ENCODE measurements at places on chromosomes 16 and 17.

GRCh38 chr16:86243571-86244154 is 266.7 kb upstream of the FOXF1 start:
- peak; percentile 26 for DNase-seq

DNA sequence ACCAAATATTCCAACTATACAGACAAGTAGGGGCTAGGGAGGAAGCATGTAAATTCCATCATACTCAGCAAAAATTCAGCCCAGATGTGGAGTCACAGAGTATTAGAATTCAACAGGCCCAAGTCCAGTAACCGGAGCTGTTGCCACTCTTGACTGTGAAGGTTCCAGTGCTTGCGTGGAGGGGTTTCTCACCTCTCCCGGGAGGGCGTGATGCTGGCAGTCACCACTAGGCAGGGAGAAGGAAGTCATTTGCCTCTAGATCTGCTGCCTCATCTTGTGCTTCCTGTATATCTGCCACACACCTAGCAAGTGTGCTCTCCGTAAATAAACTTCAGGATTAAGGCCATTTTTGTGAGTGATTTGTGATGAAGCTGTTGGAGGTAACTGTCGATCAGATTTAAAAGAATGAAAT is 1.0 kb upstream of the CKLF start:
- DNase-seq, result no peak

GRCh38 chr17:19409509-19409908 is 1.5 kb upstream of the RNF112 start:
- DNase-seq, result no peak

DNA sequence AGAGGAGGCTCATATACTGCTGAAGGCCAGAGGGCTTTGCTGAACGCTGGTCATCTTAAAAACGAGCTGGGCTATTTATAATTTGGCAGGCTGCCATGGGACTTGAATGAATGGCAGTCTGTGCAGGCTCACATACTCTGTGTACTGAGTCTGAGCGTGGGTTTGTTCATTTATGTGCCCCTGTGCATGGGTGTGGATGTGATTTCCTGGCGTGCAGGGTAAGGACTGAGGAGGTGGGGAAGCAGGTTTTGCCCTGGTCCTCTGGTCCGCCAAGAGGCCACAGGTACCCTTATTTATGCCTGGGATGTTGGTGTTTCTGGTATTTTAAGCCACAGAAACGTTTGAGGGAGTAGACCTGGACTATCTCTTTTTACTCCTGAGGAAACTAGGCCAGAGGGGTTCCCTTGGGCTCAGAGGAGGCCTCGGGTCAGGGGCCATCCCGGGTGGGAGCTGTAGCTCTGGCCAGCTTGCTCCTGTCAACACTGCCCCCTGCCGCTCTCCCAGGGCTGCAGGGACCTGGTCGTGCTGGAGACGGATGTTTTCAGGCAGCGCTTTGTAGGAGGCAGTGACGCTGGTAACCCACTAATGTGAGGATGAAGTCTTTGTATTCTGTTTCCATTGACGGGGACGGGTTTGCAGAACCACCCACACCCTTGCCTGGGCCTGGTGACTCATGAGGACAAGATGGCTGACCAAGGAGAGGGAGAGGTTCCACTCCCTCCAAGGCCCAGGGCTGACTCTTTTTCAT is 184.4 kb downstream of the MSI2 start:
- peak; percentile 89 for DNase-seq

- DNase-seq, result no peak
Observed at GRCh38 chr17:79607940-79608623, 2.8 kb downstream of the RBFOX3 start.

GRCh38 chr16:47197536-47198179 is 53.9 kb upstream of the NETO2 start:
- DNase-seq, result peak; percentile 60

GRCh38 chr16:75096656-75097055 is 19.9 kb downstream of the LDHD start:
- no peak for DNase-seq

- no peak for DNase-seq
Observed at GRCh38 chr16:51761001-51761400, 609.9 kb upstream of the SALL1 start.

DNA sequence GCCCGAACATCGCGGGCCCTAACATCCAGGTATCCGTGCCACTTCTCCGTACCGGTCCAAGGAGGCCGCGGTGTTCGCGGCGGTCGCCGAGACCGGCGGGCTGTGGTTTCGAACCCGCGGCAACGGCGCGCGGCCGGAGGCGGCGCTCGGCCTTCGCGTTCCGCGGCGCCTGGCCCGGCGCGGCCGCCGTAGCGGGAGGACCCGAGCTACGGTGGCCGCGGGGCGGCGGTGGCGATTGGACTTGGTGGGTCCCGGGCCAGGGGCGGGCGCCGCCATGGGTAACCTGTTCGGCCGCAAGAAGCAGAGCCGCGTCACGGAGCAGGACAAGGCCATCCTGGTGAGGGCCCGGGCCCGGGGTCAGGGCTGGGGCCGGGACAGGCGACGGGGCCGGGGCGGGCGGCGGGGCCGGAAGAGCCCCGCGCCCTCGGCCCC is at the start of gene CHMP6:
CHMP6 (plus strand) TSS at position 197 of the 432 bp plus-strand sequence; CDS start at position 275, 78 bp downstream.
- no peak for DNase-seq

GRCh38 chr17:77959126-77959925 is 823 bp downstream of the TNRC6C start:
- no peak for DNase-seq

GRCh38 chr17:70166615-70167014 is 2.7 kb upstream of the KCNJ2 start:
- no peak for DNase-seq

DNA sequence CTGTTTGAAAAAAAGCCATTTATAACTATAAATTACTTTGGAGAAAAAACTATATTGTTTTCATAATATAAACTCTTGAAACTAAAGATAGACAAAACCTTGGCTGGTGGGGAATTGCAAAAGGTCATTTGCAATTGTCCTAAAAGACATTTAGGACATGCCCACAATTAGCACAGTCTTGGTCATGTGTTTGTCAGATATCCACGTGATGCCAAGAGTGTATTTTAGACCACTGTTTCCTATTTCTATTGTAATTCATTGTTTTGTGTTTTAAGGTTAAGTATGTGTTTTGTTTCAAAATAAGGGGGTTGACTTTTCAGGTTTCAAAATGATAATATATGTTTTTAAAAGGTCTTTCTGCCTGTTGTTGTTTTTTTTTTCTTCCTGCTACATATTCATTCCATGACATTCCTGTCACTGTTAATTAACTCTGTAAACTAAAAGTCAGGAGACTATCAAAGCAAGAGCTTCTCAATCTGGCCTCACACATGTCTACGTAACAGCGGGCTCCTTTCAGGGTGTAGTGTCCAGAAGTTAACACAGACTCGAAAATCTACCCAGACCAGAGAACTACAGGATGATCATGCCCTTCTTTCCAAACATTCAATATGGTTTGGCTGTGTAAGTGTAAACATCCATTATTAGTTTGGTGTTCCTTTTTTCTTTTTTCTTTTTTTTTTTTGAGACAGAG is 58.7 kb downstream of the COG7 start:
- no peak for DNase-seq

- no peak for DNase-seq
Observed at GRCh38 chr16:75948886-75949285, 222.6 kb upstream of the CPHXL start.

DNA sequence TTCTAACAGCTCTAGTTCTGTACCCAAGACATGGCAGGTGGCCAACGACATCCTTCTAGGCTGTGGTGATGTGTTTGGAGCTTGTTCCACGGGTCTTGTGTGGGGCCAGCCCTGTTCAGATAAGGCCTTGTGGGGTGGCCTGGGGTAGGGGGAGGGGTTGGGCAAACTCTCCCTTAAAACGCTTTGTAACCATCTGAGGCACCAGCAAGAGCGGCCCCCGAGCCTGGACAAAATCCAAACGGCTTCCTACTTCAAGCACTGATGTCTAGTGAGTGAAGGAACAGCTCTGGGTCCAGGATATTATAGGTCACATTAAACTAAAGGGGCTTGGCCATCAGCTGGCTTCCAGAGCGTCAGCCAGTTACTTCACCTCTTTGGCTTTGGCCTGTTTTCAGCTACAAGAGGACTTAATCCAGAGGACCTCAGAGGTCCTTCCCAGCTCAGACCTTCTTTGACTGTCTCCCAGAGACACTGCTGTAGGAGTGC is 11.9 kb downstream of the SERPINF1 start:
- DNase-seq, result no peak

- DNase-seq, result no peak
Observed at GRCh38 chr16:89230255-89230654, 12.8 kb downstream of the ZNF778 start.

DNA sequence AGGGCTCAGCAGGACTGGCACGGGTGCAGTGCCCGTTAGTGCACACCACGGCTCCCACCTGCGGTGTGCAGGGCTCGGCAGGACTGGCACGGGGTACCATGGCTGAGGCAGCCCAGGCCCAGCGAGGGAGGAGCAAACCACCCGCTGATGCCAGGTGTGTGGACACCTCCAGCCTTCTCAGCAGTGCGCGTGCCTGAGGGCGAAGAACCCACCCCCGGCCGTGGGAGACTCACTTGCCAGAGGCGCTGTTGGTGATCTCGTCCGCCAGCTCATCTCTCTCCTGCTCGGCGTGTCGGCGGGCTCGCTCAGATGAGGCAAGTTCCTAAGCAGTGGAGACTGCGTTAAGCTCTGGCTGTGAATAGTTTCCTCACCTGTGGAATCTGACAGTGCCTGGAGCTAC is 45.4 kb downstream of the NDEL1 start:
- DNase-seq, result no peak

DNA sequence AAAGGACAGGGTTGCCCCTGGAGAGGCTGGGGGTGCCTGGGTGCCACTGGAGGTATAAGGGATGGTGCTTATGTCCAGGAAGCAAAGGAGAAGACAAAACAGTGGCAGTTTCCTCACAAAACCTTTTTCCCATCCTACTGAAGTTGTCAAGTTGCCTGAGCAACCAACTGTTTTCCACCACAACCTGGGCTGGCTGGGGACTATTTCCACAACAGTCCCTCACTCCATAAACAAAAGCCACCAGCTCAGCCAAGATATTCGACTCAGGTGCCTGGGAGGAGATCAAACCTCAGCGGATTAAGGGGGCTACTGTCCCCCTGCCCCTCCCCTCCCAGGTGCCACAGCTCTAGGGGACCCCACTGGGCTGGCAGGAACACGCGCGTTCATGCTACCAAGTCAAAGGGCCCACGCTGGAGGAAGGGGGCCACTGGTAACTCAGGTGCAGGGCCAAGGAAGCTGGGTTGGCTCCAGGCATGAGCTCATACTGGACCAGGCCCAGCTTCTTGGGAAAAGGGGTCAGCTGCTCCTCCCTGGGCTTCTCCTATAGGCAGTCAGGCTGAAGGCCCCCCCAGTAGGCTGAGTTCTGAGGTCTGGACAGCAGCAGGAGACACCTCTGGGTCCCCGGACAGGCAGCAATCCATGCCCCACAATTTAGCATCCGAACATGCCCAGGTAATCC is 45.7 kb upstream of the MRPS23 start:
- no peak for DNase-seq

GRCh38 chr17:47077576-47077975 is 98.5 kb upstream of the RPRML start:
- DNase-seq, result no peak

GRCh38 chr16:9946022-9946720 is 236.1 kb downstream of the GRIN2A start:
- no peak for DNase-seq

DNA sequence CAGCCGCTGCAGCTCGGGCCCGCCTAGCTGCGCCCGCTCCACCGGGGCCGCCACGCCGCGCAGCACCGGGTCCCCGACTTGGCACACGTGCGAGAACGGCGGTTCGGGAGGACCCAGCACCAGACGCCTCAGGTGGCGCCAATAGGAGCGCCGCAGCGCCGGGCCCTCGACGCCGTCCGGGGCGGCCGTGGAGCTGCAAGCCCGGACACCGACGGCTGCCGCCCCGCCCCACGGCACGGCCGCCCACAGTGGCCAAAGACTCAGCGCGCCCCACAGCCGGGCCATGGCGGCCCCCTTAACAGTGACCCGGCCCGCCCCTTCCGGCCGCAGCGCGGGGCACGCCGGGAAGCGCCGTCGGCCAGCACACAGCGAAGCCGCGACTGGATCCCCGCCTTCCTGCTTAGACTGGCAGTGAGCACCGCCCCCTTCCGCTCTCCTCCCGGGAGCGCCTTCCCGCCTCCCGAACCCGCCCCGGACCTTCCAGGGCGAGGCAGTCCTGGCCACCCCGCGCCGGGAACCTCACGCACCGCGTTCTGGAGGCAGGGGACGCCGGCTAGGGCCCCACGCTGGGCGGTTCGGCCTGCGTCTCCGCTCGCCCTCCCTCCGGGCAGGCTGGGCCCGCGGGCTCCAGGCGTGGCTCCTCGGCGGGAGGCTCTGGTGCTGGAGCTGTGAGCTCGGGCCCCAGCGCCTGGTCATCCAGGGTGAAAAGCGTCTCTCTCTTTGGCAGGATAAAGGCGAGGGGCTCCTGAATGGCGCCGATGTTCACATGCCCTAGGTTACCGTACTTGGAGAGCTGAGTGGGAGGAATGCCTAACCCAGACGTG is at the start of gene PDF:
PDF (minus strand) TSS at position 303 of the 824 bp plus-strand sequence; CDS start at position 285, 18 bp downstream.
- DNase-seq, result peak; percentile 94

DNA sequence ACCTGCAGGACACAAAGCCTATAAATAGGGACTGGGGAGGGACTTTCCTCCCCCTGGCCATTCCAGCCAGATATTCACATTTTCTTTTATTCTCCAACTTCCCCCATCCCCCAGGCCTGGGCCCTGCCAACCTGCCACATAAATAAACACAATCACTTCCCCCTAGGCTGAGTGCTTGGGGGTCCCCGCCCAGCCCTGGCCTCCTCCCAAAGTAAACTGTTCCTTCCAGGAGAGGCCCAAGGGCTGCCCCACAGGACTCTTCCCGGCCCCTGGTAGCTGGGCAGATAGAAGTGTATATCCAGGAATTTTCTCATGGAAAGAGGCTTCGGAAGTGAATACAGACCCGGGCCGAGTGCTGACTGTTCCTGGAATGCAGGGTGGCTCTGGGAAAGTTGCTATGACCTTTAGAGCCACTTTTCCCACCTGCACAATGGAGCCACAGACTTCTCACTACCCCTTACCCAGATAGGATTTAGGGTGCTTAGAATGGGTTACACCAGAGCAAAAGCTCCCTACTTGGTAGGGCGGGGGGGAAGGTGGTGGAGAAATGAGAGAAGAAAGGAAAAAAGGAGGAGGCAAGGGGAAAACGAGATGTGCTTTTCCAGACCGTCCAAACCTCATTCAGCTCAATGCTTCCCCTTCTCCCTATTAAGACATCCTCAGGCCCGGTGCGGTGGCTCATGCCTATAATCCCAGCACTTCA is 8.5 kb downstream of the CSF3 start:
- no peak for DNase-seq

DNA sequence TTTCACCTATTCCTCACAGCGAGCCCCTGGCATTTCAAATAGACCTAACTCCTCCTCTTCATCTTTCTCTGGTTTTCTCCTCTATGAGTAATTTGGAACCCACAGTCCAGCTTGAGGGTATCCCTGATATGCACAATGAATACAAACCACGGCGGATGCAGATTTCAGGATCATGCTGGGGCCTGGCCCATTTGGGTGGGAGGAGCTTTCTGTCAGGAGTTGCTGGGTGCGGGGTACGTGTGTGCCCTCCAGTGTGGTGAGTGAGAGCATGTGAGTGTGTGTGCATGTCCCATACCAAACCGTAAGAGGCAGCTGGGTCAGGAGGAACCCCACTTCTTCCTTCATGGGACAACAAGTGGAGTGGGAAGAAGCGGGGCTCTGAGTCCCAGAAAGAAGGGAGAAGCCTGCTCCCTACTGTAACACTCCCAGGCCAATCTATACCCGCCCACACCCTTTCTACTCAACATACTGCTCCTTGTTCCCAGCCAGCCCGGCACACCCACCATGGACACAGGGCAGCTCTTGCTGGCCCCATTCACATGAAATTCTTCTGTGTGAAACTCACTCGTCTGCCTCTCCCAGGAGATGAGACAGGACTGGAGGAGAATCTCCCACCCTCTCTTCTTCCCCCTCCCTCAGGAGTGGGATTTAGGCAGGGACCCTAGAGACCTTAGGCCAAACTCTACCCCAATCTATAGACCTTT is 18.4 kb downstream of the CNTNAP1 start:
- DNase-seq, result no peak

- no peak for DNase-seq
Observed at GRCh38 chr16:64311241-64311640, 810.6 kb downstream of the CDH11 start.

All from right atrium auricular region (tissue), 2 donors.